ENCODE measurements at places on chromosomes 7 and 10.

DNA sequence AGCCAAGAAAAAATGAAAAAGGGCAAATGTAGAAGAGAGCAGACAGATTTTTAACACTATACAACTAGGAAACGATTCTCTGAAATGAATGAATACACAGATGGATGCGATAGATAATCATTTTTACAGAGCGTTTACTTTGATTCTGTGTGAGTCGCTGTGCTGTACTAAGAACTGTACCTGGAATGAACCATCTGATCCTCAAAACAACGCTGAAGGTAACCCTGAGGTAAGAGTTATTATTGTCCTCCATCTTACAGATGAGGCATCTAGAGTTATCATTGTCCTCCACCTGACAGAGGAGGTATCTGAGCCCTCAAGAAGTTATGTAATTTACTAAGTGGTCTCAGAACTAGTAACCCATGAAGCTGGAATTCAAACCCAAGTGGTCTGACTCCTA, 80.2 kb downstream of the CHCHD3 start:
- DNase-seq = no peak

- no peak for DNase-seq
Measured at GRCh38 chr10:6782378-6782777, 202.3 kb upstream of the PRKCQ start.

GRCh38 chr7:17619196-17619818, 320.9 kb downstream of the AHR start:
- DNase-seq = no peak

DNA sequence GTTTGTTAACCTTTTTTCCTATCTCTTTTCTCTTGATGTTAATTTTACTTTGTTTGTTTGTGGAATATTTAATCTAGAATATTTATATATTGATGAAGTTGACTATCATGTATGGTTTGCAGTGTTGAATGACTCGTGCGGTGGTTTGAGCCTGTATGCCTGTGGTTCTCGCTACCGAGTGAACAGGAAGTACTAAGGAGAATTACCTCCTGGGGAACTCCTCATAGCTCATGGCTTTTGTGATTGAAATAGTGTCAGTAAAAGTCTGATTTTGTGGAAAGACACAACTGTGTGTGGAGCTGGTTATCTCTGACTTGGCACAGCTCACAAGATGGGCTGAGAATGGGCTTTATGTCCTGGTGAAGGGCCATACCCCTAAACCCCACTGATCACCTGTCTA, 498.6 kb downstream of the GLRX3 start:
- DNase-seq = no peak

- DNase-seq = no peak
Measured at GRCh38 chr7:22969010-22969431, 44.9 kb downstream of the HYCC1 start.

- DNase-seq = peak; percentile 57
Measured at GRCh38 chr10:86644152-86644793, 10.1 kb upstream of the OPN4 start.

GRCh38 chr10:126247446-126247975, 140.8 kb downstream of the ADAM12 start:
- peak; percentile 80 for DNase-seq

All from islet precursor cell (in vitro differentiated cells).